ENCODE measurements at places on chromosomes 2 and 18.
A peak's percentile ranks its signal among the peaks of the same experiment; 100 is the strongest.

DNA sequence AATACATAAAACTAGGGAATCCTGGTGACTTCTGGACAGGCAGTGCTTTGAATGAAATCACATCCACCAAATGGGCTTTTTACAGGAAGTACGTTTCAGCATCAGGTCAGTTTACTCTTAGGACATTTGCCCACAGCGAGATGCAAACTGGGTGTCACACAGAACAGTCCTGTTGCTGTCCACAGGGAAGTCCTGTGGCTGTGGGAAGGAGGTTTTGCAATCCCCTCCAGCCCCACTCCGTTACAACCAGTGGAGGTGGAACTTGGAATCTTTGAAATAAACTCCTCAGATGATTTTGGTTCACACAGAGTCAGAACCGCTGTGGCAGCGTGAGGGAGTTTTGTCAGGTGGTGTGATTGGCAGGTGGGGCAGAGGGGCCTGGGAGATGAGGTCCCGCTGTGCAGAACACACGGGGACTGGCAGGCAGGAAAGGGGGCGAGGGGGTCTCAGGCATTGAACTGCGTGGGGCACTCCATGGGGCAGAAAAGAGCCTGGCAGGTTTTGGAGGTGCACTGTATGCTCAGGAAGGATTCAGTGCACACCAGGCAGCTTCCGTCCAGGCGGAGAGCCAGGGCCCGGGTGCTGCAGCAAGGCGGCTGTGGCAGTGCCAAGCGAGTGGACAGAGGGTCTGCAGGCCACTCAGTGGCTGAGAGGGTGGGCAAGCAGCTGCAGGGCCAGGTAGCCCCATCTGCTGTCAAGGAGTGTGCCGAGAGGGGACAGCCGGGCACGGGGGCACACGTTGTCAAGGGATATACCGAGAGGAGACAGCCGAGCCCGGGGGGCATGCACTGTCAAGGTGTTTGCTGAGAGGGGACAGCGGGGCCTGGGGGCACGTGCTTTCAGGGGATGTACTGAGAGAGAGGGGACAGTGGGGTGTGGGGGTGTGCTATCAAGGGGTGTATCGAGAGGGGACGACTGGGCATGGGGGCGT, 148.7 kb downstream of the LDLRAD4 start:
- peak; percentile 2 for DNase-seq

DNA sequence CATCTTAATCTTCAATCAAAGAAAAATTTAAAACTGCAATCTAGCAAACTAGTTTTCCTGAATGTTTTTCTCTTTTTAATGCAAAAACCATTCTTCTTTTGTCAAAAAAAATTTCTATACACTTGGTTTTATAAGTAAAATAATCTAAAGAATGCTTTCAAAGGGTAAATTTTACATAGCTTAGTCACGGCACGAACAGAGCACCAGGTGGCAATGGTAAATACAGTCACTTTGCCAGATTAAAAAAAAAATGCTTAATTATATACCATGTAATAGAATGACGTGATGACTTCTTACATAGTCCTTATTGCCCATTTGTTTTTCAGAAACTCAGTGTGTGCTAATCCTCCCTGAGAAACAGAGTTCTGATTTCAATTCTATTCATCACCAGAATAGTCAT, 10.4 kb downstream of the FEZ2 start:
- no peak for DNase-seq

- DNase-seq: no peak
These were observed 317.4 kb downstream of the EN1 start for GRCh38 chr2:118529908-118530599.

DNA sequence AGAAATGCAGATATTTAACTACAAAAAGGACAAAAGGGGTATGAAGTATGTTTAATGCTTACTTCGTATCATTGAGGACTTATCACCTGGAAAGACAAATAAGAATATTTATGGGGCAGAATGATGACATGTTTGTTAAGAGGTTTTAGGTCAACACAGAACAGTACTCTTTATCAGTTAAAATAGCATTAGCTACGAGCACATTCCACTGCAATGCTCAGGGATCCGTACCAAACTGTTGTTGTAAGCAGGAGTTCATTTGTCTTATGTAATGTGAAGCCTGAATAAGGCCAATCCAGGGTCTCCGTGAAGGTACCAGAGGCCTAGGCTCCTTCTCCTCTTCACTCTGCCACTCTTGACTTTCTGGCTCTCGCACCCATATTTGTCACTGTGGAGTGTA, 465.7 kb upstream of the NRP2 start:
- no peak for DNase-seq

DNA sequence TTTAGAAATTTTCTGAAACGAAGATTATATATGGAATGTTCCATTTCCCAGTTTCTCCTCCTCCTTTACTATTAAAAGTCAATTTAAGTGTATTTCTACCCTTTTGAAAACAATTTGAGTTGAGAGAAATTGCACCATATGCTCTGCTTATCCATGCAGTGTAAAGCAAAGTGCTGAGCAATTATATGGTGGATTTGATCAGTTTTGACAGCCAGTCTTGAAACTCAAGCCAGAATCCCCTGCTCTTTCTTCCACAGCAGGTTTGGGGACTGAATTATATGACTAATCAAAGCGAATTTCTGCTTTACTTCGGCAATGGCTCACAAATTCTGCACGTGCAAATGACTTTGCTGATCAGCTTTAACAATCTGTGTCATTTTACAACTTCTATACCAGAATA, 1183.6 kb downstream of the LRP1B start:
- no peak for DNase-seq

GRCh38 chr18:78080761-78081160, 831.1 kb downstream of the GALR1 start:
- DNase-seq: no peak

GRCh38 chr2:113190871-113191270, 17.1 kb downstream of the PSD4 start:
- DNase-seq: no peak

DNA sequence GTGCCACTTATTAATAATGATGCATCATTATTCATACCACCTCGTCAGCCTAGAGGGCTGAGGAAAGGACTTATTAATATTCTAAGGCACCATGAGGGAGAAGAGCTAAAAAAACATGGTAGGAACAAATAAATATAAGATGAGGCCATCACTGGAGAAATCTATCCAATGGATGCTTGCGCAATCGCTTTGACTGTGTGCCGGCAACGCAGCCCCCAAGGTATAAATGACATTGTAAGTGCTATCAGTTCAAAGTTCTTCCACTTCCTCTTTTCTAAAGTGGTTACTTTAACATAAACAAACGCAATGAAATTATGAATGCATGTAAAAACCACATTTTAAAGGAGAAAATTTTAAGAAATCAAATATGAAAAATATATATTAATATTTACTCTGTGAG, 164.6 kb downstream of the EIPR1 start:
- DNase-seq: no peak

- no peak for DNase-seq
These were observed 170.7 kb downstream of the MYO1B start for GRCh38 chr2:191415858-191416257.

DNA sequence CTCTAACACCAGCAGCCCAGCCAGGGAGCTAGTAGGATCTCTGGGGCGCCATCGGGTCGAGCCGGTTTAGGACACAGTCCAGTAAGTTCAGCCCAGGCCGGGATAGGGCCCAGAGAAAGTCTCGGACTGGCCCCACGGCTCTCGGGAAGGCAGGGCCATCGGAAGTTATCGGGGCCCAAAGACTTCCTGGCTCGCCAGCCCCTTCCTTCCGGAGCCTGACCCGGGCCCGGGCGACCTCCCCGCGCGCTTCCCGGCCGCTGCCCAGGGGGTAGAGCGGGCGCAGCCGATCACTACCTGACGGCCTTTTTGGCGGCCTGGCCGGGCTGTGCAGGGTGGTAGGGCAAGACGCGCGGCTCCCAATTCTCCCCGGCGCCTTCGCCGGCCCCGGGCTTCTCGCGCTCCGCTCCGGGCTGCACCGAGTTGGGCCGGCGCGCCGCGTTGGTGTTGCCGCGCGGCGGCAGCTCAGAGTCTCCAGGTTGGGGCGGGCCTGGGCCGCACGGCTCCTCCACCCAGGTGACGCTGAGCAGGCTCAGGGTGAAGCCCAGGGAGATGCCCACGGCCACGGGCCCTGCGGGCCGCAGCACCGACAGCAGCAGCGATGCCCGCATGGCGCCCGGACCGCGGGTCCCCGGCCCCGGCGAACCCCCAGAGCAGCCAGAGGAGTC, 546 bp downstream of the CHPF start:
- DNase-seq: no peak

- DNase-seq: no peak
These were observed 807 bp upstream of the NEU4 start for GRCh38 chr2:241808051-241808720.

DNA sequence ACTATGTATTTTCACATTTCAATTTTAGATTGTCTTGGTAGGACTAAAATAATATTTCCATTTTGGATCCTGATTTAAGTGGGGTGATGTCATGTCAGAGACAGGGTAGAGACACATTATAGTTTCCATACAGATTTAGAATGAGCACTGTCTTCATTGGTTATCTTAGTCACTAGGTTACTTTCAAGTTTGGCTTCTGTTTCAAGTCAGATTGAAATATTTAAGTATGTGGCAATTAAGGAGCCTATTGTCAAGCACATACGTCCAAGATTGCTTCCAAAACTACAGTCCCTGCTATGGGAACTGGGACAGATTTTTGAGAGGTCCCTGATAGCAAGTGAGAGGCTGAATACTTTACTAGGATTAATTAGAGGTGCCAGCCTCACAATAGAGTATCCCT, 89.2 kb upstream of the FAM117B start:
- no peak for DNase-seq

- peak; percentile 64 for DNase-seq
These were observed 19.1 kb downstream of the HDAC4 start for GRCh38 chr2:239381709-239382134.

DNA sequence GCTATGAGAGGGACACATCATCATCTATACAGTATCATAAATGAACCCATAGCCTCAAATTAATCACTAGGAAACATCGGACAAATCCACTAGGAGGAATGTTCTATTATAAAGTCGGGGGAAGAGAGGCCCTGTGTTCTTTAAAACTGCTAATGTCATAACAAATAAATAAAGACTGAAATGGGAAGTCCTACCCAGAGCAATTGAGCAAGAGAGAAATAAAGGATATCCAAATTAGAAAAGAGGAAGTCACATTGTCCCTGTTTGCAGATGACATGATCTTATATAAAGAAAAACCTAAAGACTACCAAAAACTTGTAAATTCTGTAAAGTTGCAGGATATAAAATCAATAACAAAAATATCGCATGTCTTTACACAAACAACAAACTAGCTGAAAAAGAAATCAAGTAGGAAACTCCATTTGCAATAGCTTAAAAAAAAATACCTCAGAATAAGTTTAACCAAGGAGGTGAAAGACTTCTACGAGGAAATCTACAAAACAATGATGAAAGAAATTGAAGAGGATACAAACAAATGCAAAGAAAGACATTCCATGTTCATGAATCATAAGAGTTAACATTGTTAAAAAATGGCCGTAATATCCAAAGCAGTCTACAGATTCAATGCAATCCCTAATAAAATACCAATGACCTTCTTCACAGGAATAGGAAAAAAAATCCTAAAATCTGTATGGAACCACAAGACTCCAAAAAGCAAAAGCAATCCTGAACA, 30.6 kb downstream of the RTN4 start:
- DNase-seq: no peak

GRCh38 chr2:37586663-37587317, 84.7 kb downstream of the CDC42EP3 start:
- no peak for DNase-seq

DNA sequence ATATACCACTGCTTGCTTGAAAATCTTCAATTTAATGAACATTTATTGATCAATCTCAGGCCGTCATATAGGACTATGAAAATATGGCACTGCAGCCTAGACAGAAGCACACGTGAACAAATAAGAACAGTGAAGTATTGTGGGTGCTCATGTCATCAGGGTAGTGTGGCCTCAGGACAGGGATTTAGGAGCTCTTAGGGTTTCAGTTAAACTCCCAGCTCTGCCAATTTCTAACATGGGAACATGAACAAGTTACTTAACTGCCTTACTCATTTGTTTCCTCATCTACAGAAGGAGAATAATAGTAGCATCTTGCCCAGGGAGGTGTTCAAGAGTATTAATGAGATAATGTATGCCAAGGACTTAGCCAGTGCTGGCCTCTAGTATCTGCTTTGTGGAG, 146.0 kb upstream of the MAP3K20 start:
- no peak for DNase-seq

Data from activated naive CD4-positive, alpha-beta T cell treated with anti-CD3 and anti-CD28 coated beads for 36 hours (primary cell).